ENCODE measurements at places on chromosomes 5 and 9.

GRCh38 chr9:126160067-126160853 is 166.4 kb upstream of the MVB12B start:
- DNase-seq = no peak

DNA sequence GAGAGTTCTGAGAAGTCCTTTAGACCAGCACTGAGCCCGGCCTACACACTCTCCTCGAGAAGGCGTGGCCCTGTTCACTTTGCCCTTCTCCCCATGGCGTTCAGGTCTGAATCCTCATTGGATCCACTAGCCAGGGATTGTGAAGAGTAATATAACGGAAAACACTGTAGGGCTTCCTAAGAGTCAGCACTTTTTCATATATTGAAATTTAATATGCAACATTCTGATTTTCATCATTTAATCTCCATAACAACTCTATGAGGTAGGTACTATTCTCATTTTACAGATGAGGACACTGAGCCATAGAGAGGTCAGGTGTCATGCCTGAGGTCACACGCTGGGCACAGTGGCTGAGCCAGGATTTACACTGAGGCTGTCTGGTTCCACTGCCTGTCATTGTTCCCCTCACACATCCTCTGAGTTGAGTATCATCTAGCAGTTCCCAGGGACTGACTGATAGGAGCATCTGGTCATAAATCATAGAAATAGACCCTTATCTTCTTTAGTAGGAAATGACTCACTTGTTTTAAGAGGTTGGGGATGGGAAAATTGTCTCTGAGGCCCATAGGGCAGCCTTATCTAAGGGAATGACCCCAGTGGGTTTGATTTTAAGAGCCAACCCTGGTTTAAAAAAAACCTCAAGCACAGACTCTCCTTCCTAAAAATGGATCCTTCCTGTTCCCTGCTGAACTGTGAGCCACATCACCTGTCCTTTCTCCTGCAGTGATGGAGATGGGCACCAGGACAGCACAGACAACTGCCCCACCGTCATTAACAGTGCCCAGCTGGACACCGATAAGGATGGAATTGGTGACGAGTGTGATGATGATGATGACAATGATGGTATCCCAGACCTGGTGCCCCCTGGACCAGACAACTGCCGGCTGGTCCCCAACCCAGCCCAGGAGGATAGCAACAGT is 41.2 kb downstream of the THBS4 start:
- DNase-seq = no peak

DNA sequence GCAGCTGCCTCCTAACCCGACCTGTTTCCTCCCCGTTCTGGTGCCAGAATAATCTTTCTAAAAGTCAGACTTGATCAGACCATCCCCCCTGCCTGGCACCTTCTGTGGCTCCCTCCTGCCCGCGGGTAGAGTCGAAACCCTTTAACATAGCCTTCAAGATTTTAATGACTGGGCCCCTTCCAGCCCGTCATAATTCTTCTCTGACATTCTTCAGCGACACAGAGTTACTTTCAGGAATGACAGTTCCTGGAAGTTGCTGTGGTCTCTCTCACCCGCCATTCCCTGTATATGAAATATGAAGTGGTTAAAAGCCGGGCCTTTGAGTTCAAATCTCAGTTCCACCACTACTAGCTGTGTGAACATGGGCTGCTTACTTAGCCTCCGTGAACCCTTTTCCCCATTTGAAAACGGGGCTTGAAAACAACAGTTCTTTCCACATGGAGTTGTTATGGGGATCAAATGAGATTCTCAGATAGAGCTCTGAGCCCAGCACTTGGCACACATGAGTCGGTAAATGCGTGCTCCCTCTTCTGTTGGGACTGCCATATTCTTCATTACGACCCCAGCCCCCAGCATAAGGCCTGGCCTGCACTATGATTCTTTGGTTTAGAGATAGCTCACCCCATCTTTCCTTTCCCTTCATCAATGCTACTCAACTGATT is 737 bp downstream of the NANS start:
- peak; percentile 16 for DNase-seq

GRCh38 chr9:2377117-2377516 is 244.5 kb upstream of the VLDLR start:
- DNase-seq = no peak

- DNase-seq = no peak
Measured at GRCh38 chr9:13109781-13110180, 169.7 kb downstream of the MPDZ start.

GRCh38 chr5:172648013-172648381 is 6.9 kb downstream of the NEURL1B start:
- DNase-seq = no peak
